ENCODE measurements at places on chromosomes 12 and 14.

DNA sequence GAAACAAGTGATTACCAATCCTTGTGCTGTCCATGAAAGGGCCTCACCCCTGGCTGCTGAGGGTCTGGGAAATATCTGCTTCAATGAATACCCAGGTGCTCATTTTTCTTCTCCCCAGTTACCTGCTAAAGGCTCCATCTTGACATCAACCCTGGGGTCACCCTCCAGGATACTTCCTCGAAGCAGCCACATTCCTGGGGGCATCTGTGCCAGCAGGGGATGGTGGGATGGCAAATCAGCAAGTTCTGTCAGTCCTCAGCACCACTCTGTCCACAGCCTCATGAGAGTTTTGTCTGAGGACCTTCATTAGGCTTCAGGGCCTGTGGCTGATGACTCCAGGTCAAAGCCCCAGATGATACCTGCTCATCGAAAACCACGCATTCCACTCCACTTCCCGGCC, 124.8 kb downstream of the ZFP36L1 start:
- DNase-seq = no peak

GRCh38 chr14:43168371-43168925, 1338.6 kb downstream of the FSCB start:
- DNase-seq = no peak

DNA sequence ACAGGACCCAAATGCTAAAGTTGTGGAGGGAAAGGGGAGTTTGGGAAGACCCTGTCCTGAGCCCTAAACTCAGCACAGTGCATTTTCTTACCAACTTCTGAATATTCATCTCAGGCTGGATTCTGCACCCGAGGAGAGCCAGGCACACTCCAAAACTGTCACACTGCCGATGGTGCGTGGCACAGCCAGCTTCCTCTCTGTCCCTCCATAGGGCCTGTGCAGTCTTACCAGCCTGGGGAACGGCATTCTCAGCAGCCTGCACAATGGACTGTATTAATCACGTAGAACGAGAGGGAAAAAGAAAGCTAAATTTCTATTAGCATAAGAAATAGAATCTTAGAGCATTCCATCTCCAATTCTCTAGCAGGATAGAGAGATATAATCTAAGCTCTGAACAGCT, 71.3 kb upstream of the GPATCH2L start:
- no peak for DNase-seq

DNA sequence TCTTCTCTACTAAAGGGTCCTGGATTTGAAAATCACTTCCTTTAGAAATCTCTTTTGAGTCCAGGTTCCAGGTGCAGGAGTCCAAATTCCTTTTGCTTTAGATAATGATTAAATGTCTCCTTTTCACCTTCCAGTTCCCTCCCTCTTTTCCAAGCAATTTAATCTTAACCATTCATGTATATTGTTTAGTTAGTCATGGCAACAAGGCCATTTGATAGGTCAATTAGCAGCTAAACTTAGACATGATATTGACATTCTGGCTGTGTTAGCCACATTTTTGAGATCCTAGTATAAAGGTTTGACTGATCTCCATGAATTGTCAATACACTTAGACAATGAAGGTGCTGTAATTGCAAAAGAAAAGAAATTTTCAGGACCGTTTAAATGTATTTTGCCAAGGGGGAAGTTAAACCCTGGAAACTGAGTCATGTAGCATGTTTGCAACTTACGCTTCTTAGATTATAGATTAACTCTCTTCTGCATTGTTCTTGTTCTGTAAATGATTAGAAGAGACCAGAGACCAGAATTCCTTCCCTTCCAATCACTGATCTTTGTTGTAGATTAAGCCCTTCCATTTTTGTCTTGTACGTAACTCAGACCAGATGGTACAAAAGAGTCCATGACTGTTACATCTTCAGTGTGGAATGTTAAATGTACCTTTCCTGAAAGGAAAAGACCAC, 12.4 kb upstream of the C12orf75 start:
- DNase-seq = no peak

DNA sequence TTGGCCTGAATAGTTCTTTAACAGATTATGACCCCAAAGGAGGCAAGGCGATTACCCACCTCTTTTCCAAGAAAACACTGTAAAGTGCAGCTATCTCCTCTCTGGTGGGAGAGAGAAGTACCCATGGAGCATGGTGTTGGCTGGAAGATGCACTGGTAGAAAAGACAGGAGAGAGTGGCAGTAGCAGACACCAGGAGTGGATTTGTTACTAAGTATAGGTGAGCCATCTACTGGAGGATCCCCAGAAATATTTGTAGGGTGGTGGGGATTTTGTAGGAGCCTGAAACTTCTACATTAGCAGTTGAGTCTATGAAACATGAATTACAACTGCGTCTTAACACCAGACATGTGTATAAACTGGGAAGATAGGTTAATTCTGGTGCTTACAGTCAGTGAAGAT, 148.0 kb downstream of the SLC38A4 start:
- DNase-seq = no peak

DNA sequence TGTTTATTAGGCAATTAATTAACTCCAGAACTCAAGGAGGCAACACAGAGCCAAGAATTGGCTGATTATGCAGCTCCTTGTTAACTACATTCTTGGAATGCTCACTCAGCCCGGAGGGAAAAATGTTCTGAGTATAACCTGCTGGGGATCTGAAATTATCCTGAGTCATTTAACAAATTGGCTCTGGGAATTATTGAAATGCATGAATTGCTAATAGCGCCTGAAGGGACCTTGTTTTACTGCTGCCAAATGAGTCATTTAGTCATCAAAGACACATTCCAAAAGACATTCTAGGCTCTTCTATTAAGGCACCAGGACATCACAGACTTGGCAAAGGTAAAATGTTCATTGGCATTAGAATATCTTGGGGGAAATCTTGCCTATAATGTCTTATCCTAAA, 13.0 kb downstream of the TMEM52B start:
- no peak for DNase-seq

DNA sequence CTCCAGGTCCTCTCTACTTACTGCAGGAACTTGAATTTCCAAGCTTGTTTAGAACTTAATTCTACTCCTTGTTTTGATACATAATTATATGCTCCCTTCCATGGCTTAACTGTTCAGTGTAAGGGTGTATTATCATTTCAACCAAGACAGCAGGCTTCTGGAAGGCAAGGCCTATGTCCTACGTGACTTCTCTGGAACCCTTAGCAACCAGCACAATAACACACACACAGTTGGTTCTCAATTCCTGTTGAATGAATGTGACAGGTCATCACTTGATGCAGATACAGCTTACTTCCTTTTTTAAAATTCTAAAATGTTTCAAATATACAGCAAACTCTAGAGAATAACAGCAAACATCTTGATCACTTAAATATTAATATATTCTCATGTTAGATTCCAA, 77.7 kb upstream of the COCH start:
- DNase-seq = no peak

DNA sequence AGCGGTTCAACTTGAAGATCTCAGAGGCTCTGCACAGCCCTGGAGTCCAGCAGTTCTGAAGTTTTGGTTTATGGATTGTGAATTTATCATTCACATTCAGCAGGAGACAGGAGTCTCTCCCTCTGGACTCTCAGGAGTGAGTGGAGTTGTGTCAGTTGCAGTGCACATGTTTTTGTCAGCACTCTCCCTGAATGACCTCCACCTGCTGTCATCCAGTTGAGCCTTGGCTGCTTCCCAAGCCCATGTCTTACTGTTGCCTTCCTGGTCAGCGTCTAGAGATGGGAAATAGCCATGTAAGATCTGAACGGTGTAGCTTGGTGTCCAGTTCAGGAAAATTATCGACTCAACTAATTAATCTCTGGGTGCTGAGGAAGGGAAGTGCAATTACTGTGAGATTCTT, 133.2 kb downstream of the PRKCH start:
- DNase-seq = no peak

DNA sequence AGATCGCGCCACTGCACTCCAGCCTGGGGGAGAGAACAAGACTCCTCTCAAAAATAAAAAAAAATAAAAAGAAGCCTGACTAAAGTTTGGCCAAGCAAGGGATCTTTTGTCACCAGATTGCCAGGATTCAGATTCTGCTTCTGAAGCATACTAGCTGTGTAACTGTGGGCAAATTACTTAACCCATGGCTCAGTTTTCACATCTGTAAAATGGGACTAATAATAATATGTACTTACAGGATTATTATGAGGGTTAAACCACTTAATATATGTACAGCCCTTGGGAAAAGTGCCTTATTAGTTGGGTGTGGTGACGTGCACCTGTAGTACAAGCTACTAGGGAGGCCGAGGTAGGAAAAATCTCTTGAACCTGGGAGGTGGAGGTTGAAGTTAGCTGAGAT, 21.7 kb upstream of the YAF2 start:
- DNase-seq = no peak

GRCh38 chr12:125567581-125567980, 502.3 kb downstream of the AACS start:
- DNase-seq = no peak

- no peak for DNase-seq
Observed at GRCh38 chr14:92456215-92457015, 57.2 kb upstream of the RIN3 start.

DNA sequence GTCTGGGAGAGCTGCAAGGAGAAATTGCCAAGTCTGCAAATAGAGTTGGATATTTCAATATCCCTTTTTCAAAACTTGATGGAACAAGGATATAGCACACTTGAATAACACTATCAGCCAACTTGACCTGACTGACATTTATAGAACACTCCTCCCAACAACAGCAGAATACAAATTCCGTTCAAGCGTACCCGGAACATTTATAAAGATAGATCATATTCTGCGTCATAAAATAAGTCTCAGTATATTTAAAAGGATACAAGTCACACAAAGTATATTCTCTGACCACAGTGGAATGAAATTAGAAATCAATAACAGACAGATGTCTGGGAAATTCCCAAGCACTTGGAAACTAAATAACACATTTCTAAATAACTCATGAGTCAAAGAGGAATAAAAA, 29.0 kb upstream of the MEG3 start:
- DNase-seq = no peak

- DNase-seq = no peak
Observed at GRCh38 chr12:24909667-24910066, 39.2 kb downstream of the BCAT1 start.

DNA sequence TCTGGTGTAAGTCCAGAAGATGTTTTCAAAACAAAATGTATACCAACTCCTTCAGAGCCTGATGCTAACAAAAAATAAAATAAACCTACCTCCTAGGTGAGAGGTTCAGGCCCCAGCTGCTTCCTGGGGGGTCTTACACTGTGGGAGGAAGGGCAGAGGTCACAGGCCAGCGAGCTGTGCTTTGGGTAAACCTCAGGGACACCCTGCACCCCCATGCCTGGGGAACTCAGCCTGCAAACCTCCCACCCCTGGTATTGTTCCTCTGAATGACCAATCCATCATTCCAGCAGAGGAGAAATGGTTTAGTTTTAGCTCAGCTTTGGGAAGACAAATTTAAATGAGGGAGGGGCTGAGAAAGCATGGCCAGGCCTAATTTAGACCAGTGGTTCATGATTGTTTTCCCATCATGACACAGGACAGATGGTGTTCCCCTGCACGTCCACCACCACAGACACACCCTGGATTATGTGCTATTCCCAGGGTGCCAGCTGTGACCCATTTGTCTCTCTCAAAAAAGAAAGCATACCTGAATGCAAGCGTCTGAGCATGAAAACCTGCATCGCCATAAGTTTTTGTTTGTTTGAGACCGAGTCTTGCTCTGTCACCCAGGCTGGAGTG, 14.5 kb upstream of the TFCP2 start:
- DNase-seq = no peak
